ENCODE measurements at places on chromosomes 16 and 17.

DNA sequence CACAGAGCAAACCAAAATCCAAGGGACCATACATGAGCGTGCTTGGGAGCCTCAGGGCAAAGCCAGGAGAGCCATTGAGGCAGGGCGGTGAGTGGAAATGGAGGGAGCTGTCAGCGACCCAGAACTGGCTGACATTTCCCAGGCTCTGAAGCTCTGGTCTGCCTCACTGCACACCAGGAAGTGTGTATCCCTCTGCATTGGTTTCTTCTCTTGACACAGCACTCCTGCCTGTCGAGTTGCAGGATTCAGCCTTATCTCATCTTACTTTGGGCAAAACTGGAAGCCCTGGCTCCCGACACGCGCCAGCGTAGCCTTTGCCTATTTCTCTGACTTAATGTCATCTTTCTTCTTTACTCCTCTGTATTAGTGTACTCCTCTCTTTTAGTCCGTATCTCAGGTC, 144.7 kb upstream of the HS3ST3A1 start:
- no peak for DNase-seq

DNA sequence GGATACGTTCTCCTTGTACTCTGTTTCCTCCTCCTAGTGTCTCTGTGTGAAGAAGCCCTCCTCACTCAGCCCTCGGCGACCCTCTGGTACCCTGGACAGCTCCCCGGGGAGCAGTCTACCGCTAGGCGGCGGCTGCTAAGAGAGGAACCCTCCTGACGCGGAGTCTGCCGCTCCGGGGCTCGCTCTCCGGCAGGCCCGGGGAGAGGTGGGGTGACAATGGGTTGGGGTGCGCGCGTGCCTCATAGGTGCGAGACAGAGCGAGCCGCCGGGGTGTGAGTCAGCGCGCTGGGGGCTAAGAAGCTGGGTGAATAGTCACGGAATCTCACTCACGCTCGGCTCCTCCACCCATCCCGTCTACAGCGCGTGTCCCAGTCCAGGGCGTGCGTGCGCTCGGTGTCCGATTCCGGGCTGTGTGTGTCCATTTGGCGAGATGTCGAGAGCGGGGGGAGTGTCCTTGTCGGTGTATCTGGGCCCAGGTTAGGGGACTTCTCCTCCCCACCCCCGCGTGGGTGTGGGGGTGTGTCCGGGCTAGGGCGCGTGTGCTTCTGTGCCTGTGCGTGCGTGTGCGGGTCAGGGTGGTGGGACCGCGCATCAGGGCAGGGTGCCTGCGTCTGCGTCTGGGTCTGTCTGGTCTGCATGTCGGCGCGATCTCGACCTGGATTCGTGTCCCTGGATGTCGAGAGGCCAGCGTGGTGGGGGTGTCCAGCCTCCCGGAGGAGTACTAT, 577 bp upstream of the HS3ST2 start:
- peak; percentile 25 for DNase-seq

GRCh38 chr17:53896047-53896446, 73.3 kb downstream of the KIF2B start:
- DNase-seq, result no peak

DNA sequence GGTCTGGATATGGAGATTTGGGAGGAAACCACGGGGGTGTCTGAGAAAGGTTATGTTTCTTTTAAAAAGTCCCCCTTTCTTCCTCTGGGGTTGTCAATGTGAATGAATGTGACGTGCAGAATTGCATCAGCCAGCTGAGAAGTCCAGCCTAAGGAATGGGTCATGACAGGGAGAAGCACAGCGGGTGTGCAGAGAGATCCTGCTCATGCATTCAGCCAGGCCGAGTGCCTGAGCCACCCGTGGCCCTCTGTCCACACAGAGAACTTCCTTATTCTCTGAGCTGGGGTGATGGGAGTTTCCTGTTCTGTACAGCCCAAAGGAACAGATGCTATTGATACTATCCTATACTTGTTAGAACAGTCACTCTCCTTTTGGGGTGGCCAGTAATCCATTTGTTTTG, 117.9 kb downstream of the CPPED1 start:
- no peak for DNase-seq

GRCh38 chr16:89117227-89117974, 23.7 kb downstream of the ACSF3 start:
- DNase-seq, result no peak

DNA sequence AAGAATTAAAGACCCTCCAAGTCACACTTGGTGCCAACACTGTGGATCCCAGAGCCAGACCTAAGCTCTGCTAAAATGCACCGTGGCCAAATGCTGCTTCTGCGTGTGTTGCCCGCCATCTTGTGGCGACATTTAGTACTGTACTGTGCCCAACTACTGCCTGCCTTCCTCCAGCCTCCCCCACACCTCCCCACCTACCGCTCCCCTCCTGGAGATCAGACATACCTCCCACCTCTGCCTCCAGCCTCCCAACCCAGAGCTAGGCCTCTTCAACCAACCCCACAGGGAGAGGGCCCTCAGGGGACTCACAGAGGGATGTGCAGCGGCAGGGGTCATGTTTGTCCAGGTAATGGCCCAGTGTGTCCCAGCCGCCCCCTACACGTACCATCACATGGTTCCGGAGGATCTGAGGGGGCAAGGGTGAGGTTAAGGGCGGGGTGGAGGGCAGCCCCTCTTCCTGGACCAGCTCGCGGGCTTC, 5.5 kb downstream of the GAS2L2 start:
- peak; percentile 86 for DNase-seq

DNA sequence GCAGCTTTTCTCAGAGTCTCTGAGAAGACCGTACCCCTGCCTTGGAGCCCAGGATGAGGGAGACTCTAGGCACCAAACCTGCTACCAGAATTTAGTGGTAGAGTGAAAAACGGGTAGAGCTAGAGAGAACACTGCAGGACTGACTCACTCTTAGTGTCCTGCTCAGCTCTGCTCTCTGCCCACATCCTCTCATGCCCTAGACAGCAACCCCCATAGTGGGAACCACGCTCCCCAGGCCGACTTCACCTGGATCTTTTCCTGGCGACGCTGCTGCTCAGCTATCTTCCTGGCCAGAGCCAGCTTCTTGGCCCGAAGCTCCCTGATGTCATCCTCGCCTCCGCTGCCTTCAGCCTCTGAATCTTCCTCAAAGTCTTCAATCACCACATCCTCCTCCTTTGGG, 26.7 kb downstream of the HIC1 start:
- DNase-seq, result no peak

- DNase-seq, result no peak
Measured at GRCh38 chr17:17886726-17887125, 49.9 kb upstream of the SREBF1 start.

DNA sequence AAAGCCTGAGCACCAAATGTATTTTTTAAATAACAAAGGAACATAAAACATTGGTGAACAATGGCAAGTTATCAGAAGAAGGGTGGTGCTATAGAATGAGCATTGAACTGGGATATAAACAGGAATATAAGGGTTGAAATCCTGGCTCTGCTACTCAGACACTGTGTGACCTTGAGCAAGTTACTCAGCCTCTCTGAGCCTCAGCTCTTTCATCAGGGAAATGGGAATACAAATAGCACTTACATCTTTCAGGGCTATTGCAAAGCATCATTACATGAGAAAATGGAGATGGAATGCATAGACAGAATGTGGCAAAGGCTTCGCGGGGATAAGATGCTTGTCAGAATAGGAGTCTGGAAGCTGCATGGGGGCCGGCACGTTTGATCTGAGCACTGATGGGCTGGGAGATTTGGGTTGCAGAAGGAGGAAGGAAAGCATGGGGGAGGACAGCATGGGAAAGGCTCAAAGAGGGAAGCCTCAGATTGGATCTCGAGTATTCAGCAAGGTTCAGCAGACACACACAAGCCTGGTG, 4.8 kb upstream of the CDH5 start:
- DNase-seq, result no peak

- no peak for DNase-seq
Measured at GRCh38 chr17:68301438-68301959, 10.2 kb downstream of the ARSG start.

- no peak for DNase-seq
Measured at GRCh38 chr17:17503566-17504130, 7.5 kb upstream of the RASD1 start.

DNA sequence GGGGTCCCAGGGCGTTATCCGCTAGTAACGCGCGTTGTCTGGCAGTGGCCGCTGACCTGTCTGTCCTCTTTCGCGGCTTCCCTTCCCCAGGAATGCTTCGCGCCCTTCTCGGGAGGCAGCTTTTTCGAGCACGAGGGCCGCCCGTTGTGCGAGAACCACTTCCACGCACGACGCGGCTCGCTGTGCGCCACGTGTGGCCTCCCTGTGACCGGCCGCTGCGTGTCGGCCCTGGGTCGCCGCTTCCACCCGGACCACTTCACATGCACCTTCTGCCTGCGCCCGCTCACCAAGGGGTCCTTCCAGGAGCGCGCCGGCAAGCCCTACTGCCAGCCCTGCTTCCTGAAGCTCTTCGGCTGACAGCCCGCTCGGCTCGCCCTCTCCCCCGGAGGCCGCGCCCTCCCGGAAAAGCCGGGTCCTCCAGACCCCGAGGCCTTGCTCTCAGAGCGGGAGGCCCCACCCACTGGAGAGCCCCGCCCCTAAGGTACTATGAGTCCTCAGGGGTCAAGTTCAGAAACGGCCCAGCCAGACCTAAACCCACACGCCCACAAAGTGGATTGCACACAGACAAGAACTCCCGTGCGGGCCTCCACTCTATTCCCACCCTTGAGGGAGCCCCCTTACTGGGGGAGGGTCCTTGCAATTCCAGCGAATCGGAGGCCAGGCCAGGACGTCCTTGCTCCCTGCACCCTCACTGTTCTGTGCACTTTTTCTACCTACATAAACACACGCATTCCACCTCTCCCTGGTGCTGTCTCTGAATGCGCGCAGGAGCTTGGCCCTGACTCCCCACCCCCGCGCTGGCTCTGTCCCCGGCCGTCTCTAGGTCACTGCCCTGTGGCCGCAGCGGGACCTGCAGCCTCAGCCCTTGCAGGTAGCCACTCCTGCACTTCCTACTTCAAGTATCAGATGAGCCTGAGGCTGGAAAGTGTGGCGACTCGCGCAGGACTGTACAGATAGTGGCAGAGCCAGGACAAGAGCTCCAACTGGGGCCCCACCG, 5.4 kb upstream of the SLC5A2 start:
- peak; percentile 53 for DNase-seq

DNA sequence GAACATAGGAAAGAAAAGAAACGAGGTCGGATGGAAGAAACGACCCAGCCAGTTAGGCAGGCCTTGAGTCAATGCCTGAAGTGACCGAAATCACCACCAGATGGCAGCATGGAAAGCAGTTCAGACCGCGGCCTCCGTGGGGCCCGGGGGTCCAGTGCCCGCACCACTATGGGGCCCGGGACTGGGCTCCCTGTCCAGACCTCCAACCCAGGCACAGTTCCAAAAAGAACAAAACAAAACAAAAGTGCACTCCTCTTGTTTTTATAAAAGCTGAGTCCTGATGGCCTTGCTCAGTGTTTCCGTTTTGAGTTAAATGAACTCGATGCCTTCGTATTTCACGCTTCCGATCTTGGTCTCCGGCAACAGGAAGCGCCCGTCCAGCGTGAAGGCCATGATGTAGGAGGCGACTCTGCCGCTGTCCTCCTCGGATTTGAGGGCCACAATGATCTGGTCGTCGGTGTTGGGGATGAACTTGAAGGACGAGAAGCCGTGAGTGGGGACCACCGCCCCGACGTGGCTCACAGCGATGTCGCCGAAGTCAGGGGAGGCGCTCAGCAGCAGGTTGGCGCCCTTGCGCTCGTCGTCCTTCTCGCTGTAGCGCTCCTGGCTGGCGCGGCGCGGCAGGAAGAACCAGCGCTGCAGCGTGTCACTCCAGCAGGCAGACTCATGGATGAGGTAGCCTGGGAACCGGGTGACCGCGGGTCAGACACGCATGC, 13.7 kb upstream of the LGALS3BP start:
- peak; percentile 72 for DNase-seq

DNA sequence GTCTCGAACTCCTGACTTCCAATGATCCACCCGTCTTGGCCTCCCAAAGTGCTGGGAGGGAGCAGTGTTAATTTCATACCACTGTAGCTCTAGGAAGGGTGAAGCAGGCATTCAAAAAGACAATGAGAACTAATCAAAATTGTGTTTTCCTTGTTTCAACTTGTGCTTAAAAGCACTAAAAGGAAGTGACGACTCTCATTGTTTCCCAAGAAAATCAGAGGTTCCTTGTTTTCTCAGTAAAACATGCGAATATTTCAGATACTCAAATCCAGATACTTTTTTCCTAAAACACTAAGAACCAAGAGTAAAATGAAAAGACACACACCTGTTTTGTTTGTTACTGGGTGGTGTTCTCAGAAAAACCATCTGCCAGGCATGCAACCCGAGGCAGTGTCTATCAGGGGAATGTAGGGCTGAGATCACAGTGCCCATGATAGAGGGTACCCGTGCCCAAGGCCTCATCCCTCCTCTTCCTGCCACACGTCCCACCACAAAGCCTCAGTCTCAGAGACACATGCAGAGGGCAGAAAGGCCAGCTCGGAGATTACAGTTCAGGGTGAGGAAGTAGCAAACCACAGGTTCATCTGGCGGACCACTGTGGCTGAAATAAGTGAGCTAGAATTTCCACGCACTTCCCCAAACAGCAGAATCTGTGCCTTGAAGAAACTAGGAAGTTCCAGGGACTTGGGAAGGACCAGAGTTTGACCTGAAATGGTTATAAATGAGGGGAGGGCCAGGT, 33.7 kb downstream of the GINS3 start:
- DNase-seq, result no peak

- DNase-seq, result no peak
Measured at GRCh38 chr16:47139561-47140185, 4.1 kb downstream of the NETO2 start.

DNA sequence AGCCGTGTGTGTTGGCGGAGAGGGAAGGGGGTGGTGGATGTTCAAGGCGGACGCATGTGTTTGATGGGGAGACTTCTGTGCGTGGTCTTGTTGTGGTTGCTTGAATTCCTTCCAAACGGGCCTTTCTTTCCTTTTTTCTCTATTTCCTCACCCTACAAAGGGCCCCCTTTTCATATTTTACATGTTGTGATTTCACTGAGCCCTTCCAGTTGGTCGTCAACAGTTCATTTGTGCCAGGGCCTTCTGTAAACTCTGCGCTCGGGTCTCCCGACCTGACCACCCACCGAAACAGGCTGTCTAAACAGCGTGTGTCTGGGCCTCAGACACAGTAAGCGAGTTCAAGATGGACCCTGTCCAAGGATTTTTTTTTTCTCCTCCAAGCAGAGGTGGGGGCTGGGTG, 228.4 kb downstream of the IRF8 start:
- no peak for DNase-seq

DNA sequence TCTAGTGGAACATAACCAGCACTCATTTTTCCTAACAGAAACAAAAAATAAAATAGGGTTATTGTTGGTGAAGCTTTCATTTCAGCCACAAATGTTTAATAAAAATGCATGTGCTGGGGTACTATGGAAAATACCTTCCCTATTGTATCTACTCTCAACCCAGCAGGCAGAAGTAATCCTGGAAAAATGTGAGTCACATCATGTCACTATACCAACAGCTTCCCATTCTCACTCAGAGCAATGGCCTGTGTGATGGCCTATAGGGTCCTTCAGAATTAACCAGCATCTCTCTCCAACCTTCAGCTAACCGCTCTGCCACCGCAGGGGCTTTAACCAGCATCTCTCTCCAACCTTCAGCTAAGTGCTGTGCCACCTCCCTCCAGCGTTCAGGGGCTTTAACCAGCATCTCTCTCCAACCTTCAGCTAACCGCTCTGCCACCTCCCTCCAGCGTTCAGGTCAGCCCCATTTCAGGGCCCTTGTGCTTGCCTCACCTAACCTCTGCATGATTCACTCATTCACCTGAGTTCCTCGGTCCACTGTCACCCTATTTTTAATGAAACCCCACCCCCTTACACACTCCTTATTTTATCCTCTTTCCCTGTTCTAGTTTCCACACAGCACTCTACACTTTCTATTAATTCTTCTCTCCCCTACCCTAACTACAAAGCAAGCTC, 34.0 kb downstream of the UBE2G1 start:
- no peak for DNase-seq

All from stimulated activated CD4-positive, alpha-beta T cell treated with anti-CD3 and anti-CD28 coated beads, Interleukin-2, amount 100 ng/mL, for 24 hours (primary cell).